ENCODE measurements at places on chromosomes 6 and 20. TPM values are rescaled to one million over a fixed set of nuclear protein-coding genes. Genes with fewer than 3 reads are reported as not detected.

The PRICKLE4 gene
- polyA plus RNA-seq = 0.98 TPM

- no peak for DNase-seq
These were observed 8.0 kb upstream of the RTF2 start for GRCh38 chr20:56460459-56460858.

DNA sequence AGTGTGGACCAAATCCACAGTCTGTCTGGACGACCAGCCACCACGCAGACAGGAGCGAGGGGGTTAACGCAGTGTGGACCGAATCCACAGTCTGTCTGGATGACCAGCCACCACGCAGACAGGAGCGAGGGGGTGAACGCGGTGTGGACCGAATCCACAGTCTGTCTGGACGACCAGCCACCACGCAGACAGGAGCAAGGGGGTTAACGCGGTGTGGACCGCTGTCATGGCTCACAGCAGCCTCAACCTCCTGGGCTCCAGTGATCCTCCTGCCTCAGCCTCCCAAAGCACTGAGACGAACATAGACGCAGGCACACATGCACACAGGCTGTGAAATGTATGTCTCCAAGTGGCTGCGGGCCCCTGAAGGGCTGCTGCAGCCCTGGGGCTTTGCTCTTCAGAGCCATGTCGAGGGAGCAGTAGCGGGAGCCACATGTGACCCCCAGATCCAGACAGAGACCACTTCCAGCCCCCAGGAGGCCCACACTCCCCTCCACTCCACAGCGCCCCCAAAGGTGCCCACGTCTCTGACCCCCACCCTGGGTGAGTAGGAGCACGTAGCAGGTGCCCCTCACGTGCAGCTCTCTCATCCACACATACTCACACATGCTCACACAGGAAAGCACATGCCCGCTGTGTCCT lies 98.1 kb downstream of the YTHDF1 start:
- no peak for DNase-seq

DNA sequence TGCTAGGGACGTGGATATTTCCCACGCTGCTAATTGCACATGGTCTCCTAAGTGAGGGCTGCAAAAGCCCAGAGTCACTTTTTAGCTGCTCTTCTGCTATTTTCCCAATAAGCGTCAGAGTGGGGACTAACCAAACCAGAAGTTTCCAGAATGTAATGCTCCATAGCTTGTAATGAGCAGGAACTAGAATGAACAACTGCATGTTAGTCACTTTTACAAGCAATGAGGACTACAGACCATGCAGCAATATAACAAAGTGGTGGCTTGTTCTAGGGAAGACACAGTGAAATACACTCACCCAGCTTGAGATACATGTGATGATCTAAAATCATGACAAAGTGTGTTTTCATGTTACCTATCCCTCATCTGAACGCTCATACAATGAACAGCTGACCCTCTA lies 314.1 kb upstream of the SGK1 start:
- DNase-seq = no peak

- no peak for DNase-seq
These were observed 73.6 kb upstream of the RIPOR2 start for GRCh38 chr6:25009393-25009710.

- DNase-seq = no peak
These were observed 1.1 kb downstream of the AGPAT4 start for GRCh38 chr6:161272635-161273273.

DNA sequence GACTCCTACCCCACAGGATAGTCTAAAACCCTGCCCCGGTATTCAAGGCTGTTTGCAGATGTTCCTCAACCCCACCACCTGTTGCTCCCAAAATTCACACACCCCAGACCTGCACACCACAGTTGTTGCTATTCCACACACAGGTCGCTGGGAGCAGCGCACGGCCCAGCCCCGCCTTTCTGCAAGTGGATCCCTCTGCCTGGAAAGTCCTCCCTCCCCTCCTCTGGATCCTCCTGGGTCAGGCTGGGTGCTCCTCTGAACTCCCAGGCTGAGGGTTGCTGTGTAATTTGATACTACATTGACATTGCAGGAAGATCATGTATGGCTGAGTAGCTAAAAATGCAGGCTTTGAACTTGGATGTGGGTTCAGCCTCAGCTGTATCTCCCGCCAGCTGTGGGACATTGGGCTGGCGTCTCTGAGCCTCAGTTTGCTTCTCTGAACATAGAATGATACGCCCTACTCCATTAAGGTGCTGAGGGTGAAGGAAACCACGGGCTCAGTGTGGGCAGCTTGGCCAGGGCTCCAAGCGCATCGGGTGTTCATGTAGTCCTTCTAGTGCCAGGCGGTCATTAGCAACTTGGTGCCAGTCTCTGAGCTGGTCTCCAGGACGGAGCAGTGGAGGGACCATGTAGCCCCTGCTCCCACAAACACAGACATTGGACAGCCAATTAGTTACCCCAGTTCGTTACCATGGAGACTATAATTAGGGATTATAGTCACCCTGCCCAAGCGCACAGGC lies 13.9 kb upstream of the CCN5 start:
- no peak for DNase-seq

The ECI2 gene
- 158 TPM for polyA plus RNA-seq

DNA sequence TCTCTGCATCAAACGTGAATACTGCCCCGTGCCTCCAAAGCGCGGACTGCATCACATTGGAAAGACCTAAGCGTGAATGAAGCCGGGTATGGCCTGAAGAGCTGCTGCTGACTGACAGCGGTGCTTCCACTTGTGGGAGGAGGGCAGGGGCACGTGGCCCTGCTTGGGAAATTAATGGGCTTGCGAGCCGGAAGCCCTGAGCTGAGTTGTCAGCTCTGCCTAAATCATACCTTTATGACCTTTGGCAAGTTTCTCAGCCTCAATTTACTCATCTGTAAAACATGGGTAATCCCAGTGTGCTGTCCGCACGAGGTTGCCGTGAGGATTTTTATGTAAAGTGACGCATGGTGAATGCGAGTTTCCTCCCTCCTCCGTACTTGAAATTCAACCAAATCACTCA lies 67.0 kb upstream of the FOXQ1 start:
- no peak for DNase-seq

GRCh38 chr20:50283922-50284810 lies 93.5 kb downstream of the CEBPB start:
- DNase-seq = no peak

GRCh38 chr20:53278555-53278954 lies 306.4 kb downstream of the TSHZ2 start:
- DNase-seq = no peak

The BPI gene
- polyA plus RNA-seq = 0.37 TPM

The OR10C1 gene
- polyA plus RNA-seq = not detected

The EYA4 gene
- polyA plus RNA-seq = 0.05 TPM

The C20orf144 gene
- not detected for polyA plus RNA-seq

DNA sequence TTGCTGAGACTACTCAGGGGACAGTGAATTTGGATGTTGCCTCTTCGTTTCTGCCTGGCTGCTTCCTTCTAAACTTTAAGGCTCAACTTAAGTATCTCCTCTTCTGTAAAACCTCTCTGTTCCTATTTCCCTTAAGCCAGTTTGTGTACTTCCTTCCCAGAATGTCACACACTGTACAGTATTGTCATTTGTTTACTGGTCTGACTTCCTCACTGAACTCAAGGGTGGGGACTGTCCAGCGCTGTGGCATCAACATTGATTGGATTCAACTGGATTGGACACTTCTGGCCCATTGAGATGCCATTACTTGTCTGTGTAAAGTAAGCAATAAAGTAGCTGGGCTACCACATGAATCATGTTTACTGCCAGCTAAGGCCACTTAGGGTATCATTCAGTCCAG lies 69.7 kb downstream of the ANKS1A start:
- DNase-seq = no peak

GRCh38 chr6:4030669-4031068 lies 48.3 kb downstream of the FAM217A start:
- DNase-seq = no peak

DNA sequence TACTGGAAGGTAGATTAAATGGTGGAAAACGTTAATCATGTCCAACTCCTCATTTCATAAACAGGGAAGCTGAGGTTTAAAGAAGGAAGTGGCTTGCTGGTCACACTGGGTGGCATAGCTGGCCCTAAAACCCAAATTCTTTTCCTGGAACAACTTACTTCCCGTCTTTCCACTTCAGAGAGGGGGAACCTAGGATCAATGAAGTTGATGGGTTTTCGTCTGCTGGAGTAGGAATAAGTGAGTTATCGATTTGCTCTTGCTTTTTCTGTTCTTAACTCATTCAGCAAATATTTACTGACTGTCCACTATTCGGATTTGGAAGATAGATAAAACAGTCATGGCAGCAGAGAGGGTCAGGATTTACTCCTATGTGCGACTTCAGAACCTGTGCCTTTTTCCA lies 1.2 kb upstream of the SYS1 start:
- DNase-seq = no peak

- no peak for DNase-seq
These were observed 39.6 kb downstream of the ESR1 start for GRCh38 chr6:151847064-151847463.

The WFDC2 gene
- polyA plus RNA-seq = 1.8 TPM

The FNDC1 gene
- polyA plus RNA-seq = 0.10 TPM

GRCh38 chr6:115302731-115303130 lies 758.0 kb downstream of the FRK start:
- no peak for DNase-seq
